ENCODE measurements at places on chromosomes 7 and 10.

- DNase-seq: no peak
Measured at GRCh38 chr10:45526309-45526905, 146.2 kb downstream of the ZFAND4 start.

DNA sequence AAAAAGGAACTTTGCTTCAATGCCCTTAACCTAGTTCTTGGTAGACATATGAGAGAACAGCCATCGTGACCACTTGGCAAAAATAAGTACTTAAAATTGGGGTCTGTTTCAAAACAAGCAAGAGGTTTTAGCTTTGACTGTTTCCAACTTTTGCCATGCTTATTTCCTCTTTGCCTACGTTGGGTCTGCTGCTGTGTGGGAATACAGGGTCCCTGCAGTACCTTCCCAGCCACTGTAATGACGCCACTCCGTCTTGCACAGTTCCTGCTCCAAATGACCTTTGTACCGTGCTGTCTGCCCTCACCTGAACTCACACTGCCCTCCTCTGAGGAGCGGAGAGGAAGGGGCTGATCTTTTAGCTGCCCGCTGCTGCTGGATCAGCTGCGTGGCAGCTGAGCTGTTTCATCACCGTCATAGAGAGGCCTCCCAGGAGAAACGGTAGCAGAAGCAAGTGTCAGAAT, 133.1 kb downstream of the MAPK8 start:
- no peak for DNase-seq

DNA sequence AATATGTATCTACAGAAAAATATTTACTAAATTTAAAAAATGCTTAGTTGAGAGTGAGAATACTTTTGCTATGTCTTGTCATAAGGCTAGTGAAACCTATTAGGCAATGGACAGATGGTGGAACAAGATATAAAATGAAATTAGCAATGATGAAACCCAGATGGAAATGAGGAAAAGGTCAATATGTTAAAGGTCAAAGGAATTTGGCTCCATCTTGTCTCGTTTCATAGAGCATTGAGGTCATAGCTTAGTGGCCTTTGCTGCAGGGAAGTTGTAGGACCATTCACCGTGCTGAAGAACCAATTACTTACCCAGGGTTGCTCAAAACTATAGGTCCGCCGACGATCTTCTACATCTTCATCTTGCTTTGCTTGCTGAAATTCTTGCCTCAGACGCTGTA, 683.9 kb downstream of the PARD3 start:
- DNase-seq: no peak

DNA sequence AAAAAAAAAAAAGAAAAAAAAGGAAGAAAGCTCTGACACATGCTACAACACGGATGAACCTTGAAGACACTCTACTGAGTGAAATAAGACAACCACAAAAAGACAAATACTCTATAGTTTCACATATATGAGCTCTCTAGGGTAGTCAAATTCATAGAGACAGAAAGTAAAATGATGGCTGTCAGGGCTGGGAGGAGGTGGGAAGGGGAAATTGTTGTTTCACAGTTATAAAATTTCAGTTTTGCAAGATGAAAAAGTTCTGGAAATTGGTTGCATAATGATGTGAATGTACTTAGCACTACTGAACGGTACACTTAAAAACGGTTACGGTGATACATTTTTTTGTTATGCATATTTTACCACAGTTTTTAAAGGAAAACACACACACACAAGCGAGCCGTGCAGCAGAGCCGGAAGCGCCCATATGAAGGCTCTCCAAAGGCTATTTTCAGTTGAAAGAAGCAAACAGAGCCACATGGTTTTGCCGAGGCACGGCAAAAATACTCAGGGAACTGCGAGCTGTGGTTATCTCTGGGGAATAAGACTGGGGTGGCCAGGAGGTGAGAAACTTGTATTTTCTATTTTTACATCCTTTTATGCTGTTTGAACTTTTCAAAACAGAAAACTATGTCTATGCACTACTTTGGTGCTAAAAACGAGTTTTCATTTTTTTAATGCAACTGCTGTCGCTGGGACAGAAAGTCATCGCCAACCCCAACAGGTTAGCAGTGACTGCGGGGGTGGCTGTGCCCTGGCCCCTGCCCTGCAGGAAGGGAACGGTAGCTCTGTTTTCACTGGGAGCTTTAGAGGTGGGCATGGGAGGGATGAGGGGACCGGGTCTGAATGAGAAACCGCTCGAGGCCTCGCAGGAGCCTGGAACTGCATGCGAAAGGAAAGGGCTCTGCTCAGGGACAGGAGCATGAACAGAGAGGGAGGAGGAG, 132.9 kb downstream of the OAT start:
- DNase-seq: no peak

GRCh38 chr7:86123476-86123875, 520.2 kb upstream of the GRM3 start:
- DNase-seq: no peak

DNA sequence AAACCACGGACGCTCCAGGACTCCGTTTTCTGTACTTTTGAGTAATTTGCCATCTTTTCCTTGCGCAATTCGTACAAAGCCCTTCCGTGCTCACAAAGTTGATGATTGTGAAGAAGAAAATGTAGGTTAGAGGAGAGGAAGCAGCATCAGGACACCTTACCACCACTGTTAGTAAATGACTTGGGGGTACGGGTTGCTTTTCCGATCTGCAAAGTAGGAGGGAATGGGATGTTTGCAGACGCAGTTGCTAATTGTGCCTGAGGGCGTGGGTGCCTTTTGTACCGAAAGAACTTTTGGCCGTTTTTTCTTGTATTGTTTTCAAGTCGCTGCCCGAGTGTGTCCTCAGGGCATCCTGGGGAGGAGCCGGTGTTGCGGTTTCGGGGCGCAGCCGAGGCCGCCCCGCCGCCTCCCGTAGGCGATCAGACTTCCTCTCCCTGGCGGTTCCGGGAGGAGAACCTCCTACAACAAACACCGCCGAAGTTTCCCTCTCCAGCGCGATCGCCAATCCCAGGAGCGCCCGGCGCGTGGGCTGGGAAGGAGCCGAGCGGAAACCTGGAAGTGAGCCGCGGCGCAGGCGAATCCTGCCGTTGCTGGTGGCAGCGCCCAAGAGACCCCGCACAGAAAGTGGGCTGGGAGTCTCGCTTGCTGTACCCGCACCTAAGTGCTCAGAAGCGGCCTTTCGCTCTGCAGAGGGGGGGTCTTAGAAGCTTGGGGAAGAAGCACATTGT, 1.0 kb downstream of the PRR15 start:
- DNase-seq: no peak

DNA sequence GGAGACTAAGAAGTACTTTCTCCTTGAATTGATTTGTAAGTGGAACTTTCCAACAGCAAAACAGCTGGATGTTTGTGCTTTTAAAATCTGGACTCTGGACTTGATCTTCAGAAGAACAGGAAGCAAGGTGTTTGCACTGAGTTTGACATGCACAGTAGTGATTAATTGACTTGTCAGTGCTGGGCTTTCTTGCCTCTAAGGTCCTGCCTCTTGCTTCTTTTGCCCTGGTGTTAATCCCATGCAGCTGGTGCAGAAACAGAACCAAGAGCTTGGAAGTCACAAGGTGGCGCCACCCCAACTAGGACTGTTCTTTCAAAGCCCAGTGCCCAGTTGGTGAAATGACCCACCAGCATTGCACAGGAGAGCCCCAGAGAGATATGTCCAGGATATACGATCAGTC, 66.8 kb upstream of the SEPHS1 start:
- DNase-seq: no peak

- no peak for DNase-seq
Measured at GRCh38 chr7:24227068-24227467, 56.9 kb upstream of the NPY start.

GRCh38 chr10:103078309-103078615, 114.8 kb downstream of the NT5C2 start:
- no peak for DNase-seq

- DNase-seq: no peak
Measured at GRCh38 chr10:3749600-3749999, 35.4 kb downstream of the KLF6 start.

DNA sequence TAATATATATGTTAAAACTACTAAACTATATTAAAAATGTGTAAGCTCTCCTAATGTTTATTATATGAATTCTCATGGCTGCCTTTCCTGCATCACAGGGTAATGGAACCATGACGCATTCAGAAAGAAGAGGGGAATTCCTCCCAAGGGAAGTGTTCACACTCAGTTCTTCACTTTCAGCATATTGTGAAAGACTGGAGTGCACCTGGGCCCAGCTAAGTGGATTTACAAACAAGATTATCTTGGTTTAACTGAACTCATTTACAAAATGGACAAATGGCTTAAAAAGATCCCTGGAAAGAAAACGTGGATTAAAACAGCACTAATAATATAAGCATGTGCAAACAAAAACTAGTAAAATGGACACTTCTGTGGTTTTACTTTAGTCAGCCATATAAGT, 149.8 kb downstream of the DOCK4 start:
- no peak for DNase-seq

GRCh38 chr7:142153400-142153799, 41.9 kb downstream of the MGAM2 start:
- no peak for DNase-seq

- DNase-seq: no peak
Measured at GRCh38 chr7:5636446-5636835, 145.0 kb downstream of the RNF216 start.

DNA sequence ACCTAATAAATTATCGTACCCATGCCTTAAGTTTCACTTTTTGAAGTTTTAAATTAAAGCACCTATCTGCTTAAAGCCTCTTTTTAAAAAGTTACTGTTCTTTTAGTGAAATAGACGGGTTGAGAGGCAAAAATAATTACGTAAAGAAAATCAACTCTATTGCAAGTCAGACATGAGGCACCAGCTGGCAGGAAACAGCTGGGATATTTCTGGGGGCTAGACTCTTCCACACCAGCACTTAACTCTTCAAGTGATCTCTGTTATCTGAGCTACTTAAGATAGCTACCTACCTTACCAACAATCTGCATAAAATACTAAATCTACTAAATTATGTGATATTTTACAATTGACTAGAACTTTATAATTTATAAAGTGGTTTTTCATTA, 35.8 kb downstream of the GBF1 start:
- no peak for DNase-seq

DNA sequence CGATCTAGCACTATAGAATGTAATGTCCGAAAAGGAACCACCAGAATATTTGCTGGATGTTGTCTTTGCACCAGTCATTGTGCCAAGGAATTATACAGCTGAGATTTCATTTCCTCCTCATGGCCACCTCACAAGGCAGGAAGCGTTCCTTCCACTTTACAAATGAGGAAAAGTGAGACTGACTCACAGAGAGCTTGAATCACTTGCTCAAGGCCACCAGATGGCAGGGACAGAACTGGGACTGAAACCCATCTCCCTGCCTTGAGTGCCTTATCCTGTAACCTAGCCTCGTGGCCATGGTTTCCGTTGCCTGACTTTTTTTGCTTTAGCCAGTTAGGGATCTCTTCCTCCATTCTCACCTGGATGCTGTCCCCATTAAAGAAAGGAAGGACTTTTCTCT, 44.7 kb upstream of the PDZD8 start:
- DNase-seq: no peak

Measured in iPS DF 19.7 (cell line).